ENCODE measurements at places on chromosomes 2 and 18.

GRCh38 chr2:15006667-15007066 lies 374.1 kb downstream of the LRATD1 start:
- DNase-seq, result no peak

GRCh38 chr2:45888167-45888566 lies 236.7 kb downstream of the PRKCE start:
- no peak for DNase-seq

DNA sequence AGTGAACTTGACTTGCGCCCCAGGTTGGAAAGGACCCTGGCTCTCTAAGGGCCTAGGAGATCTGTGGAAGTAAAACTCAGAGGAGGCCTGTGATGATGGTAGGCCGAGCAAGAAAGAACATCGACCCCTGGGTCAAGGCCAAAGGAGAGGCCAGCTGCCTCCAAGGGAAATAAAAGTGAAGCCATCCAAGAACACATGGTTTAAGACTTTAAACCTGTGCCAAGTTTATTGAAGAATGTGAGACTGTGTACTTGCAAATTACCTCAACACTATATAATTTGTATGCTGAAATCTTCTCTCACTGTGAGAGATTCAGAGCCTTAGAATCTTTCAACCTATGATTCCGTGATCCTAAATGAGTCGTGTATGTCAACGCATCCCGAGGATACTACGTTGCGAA lies 40.7 kb upstream of the COBLL1 start:
- no peak for DNase-seq

DNA sequence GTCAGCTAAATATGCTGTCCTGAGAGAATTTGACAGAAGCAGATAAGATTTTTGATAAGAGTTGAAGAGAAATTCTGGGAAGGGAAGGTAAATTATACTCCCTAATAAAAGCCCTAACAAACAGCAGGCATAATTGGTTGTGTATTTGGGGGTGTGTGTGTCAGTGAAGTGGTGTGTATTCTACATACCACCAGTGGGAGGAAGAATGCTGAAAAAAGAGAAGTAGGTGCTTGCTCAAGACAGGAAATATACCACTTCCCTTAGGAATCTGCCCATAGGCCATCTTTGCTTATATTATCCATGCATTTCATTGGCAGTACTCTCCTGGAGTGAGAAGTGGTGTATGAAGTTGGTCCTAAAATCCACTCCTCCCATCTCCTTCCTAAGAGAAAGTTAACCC lies 76.2 kb downstream of the FMNL2 start:
- DNase-seq, result no peak

- DNase-seq, result no peak
These were observed 1622.7 kb upstream of the CELF4 start for GRCh38 chr18:39188278-39188677.

DNA sequence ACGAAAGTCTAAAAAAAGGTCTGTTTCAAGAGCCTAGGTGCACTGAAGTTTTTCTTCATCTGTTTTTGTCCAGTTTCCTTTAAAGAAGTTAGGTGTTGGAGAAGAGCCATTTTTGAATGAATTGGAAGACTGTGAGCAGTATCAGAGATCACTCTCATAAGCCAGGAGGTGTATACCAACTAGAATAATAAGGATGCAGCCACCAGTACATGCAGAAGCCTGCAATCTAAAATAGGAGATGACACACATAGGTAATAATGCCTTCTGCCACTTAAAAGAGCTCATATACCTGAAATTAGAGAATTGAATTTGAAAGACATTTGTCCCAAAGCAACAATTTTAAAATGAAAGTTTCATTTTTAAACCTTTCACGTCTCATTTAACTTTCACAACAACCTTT lies 81.7 kb downstream of the RBMS1 start:
- DNase-seq, result no peak
